ENCODE measurements at places on chromosomes 3 and 15. TPM values are rescaled to one million over a fixed set of nuclear protein-coding genes. Genes with fewer than 3 reads are reported as not detected.
A peak's percentile ranks its signal among the peaks of the same experiment; 100 is the strongest.

Gene NR2F2
- 3.1 TPM for polyA plus RNA-seq

- no peaks in the 10 kb centered on the region for H3K4me1 ChIP-seq
- H3K27ac ChIP-seq, result no peak overlapping the region
- no peaks in the 10 kb centered on the region for H3K27me3 ChIP-seq
- H3K4me3 ChIP-seq, result no peak overlapping the region
- H3K36me3 ChIP-seq, result no peaks in the 10 kb centered on the region
- DNase-seq, result no peak
These were observed 30.0 kb downstream of the CHST14 start for GRCh38 chr15:40500568-40501330.

DNA sequence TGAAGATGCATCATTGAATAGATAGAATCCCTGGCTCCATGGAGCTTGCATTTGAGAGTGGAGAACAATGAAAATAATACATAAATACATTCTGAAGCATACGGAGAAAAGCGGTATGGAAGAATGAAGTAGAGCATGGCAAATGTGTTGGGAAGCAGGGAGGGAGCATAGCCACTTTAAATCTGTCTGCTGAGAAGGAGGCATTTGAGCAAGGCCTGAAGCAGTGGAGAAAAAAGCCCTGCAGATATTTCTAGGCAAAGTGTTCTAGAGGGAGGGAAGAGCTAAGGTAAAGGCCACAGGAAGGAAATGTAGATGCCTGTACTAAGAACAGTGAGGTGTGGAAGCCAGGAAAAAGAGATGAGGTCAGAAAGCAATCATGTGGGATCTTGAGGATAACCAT lies 484.8 kb downstream of the CNTN3 start:
- DNase-seq, result no peak
- H3K27ac ChIP-seq, result no peak overlapping the region

DNA sequence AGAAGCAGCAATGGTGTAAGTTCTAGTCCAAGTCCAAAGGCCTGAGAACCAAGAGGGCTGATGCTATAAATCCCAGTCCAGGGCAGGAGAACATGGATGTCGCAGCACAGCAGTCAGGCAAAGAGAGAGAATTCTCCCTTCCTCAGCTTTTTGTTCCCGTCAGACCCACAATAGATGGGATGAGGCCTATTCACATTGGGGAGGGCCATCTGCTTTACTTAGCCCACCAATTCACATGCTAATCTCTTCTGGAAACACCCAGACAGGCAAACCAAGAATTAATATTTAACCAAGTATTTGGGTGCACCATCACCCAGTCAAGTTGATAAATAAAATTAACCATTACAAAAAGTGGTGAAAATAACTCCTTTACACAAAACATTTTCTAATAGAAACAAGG lies 511.7 kb upstream of the UBE2E2 start:
- H3K27ac ChIP-seq, result no peak overlapping the region
- no peaks in the 10 kb centered on the region for H3K4me1 ChIP-seq
- H3K4me3 ChIP-seq, result no peak overlapping the region
- H3K36me3 ChIP-seq, result no peaks in the 10 kb centered on the region
- no peak for DNase-seq
- H3K27me3 ChIP-seq, result no peaks in the 10 kb centered on the region

DNA sequence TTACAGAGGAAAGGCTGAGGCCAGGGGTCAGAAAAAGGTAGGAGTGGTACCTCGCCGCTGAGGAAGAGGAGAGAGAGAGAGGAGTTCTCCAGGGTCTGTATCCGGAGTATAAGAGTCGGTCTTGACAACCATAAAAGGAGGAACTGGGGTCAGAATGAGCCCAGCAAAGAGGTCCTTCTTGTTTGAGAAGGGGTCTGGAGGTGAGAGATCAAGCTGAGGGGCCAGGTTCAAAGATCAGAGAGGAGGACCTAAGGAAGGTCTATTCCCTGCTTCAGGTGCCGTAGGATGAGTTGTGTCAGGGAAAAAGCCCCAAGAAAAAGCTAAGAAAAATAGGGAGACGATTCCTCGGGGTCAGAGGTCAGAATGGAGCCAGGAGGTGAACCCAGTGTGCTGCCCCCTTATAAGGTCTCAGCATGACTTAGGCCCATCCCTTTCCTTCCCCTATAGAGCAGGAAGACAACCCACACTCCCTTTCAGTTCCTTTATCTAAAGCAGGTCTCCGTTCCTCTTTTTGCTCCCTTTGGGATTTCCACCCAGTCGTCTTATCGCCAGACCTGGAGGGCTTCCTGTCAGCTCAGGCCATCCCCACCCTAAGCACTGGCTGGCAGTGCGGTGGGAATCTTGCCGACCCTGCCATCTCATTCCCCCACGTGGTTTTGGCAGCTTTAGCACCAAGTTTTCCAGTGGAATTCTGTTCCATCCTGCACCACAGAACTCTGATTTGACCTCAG lies 651 bp downstream of the MTMR14 start:
- H3K36me3 ChIP-seq, result no peaks in the 10 kb centered on the region
- peak; percentile 47 for DNase-seq
- peaks cover 24% of the 10 kb centered on the region for H3K4me1 ChIP-seq
- H3K27me3 ChIP-seq, result no peaks in the 10 kb centered on the region
- peak overlapping the region; percentile 98 for H3K4me3 ChIP-seq

DNA sequence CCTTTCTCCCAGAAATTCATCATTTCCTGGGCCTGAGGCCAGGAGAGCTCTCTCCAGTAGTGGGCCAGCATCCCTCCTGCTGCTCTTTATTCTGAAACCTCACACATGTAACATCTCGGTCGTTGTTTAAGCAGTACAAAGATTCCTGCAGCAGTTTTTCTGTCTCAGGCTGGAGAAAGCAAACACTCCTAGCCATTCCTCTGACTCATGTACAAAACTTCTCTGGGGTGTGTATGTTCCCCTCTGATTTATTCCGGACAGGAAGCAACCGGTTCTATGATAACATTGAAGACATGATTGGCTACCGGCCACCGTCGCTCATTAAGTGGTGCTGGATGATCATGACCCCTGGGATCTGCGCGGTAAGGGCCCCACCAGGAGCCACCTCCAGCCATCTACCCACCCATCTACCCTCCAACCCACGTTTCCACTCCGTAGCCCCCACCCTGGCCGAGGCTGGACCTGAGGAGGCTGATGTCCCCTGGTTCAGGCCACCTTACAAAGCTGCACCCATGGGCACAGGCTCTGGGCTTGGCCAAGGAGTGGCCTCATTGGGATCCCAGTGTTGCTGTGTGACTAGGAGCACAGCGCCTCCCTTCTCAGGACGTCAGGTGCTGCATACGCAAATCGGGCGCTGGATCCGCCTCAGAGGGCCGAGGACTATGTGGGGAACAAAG lies 58.6 kb upstream of the SLC6A1 start:
- DNase-seq, result no peak
- H3K4me3 ChIP-seq, result no peak overlapping the region
- H3K36me3 ChIP-seq, result no peaks in the 10 kb centered on the region
- no peaks in the 10 kb centered on the region for H3K4me1 ChIP-seq
- no peak overlapping the region for H3K27ac ChIP-seq

Gene TRMT10C
- polyA plus RNA-seq, result 61.7 TPM

Data from GM12878 (cell line).